NCI-H510A (cell line): ENCODE measurements at places on chromosomes 1 and 21.

DNA sequence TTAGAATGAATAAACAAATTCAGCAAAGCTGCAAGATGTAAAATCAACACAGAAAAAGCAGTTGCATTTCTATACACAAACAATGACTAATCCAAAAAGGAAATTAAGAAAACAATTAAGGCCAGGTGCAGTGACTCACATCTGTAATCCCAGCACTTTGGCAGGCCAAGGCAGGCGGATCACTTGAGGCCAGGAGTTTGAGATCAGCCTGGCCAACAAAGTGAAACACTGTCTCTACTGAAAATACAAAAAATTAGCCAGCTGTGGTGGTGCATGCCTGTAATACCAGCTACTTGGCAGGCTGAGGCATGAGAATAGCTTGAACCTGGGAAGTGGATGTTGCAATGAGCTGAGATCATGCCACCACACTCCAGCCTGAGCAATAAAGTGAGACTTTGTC, 22.3 kb downstream of the THEM4 start:
- no peak for DNase-seq

DNA sequence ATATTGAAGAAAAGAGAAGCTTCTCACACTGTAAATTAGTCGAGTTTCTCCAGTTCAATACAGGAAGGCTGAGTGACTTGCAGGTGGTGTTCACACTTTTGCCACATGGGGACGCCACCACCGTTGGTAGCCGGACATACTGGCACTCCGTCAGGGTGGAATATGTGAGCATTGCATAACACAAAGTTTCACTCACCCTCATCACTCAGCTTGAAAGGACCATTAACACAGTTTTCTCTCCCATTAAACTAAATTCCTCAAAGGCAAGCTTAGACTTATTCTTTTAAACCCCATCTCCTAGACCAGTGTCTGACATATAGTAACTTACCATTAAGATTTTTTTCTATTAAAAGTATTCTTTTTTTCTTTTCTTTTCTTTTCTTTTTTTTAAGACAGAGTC, 105.3 kb upstream of the SERBP1 start:
- DNase-seq = no peak

GRCh38 chr1:55117941-55118340, 78.6 kb downstream of the PCSK9 start:
- no peak for DNase-seq

GRCh38 chr1:179094818-179095217, 12.9 kb downstream of the TOR3A start:
- DNase-seq = peak; percentile 54

DNA sequence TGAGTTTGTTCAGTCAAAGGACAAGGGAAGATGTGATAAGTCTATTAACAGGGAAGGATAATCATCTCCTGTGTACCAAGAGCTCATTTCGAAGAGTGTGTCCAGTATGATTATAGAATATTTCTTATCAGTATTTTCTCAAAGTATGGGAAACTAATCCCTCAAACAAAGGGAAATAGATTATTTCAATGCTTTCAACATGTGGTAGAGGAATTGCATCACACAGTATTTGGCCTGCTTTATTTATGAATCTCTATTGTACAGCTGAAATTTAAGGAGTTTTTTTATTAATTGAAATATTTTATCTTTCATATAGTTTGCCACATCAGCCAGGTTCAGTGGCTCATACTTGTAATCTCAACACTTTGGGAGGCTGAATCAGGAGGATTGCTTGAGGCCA, 151.0 kb downstream of the CLEC20A start:
- no peak for DNase-seq

DNA sequence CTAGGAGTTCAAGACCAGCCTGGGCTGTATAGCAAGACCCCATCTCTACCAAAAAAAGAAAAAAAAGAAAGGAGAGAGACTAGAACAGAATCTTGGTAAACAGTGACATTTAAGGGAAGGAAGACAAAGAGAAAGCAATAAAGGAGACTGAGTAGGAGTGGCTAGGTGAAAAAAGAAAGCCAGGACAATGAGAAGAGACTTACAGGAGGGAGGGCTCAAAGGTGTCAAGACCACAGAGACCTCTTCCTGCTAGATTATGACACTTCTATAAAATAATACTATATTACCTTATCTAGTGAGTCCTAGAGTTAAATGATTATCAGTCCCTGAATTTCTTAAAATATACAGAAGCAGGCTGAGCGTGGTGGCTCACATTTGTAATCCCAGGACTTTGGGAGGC, 10.1 kb upstream of the EPRS1 start:
- no peak for DNase-seq

DNA sequence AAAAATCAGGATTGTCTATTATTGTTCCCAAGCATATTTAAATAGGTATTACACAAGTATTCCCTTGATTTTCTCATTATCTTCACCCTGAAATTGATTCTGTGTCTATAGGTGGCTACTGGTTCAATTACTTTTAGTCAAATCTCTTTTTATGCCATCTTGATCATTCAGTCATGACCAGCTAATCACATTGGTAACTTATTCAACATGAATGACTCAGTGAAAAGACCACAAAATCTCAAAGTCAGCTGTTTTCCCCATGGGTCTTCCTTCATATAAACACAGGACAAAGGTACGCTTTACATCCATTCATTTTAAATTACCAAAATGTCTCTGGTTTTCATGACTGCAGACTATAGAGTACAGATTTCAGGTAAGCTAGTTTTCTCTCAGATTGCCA, 23.7 kb upstream of the NRIP1 start:
- no peak for DNase-seq

- DNase-seq = no peak
Observed at GRCh38 chr1:211621447-211622198, 42.7 kb upstream of the SLC30A1 start.

GRCh38 chr1:26300578-26301275, 5.7 kb downstream of the UBXN11 start:
- no peak for DNase-seq

GRCh38 chr1:100287162-100287561, 21.1 kb downstream of the RTCA start:
- no peak for DNase-seq

- DNase-seq = no peak
Observed at GRCh38 chr1:112687785-112688496, 13.5 kb downstream of the MOV10 start.

GRCh38 chr1:169042377-169042776, 64.1 kb upstream of the ATP1B1 start:
- no peak for DNase-seq
